ENCODE measurements at places on chromosomes 13 and 19.

GRCh38 chr13:52411629-52412028, 5.7 kb upstream of the THSD1 start:
- no peak for DNase-seq

DNA sequence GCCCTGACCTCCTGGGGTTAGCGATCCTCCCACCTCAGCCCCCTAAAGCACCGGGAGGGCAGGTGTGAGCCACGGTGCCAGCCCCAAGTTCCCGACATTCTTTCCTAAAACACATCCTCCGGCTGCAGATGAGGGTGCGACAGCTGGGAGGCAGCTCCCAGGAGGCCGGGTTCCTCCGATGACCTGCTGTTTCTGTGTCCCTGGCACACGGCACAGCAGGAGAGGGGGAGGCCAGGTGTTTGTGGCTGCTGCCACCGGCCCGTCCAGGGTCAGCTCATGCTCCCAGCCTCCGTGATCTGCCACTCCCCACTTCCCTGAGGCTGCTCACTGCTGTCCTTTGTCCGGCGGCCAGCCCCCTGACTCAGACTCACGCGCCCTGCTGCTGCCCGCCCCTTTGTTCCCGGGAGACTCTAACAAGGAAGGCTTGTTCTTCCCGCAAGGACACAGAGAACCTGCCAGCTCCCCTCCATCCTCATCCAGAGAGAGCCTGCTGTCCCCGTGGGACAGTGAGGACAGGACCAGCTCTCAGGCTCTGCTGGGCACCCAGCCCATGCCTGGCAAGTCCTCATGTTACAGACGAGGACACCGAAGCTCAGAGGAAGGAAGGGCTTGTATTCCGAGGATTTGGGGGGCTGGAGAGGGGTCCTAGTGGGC, 10.6 kb upstream of the MADCAM1 start:
- no peak for DNase-seq

GRCh38 chr19:29115181-29115580, 97.8 kb downstream of the UQCRFS1 start:
- DNase-seq = no peak

- no peak for DNase-seq
Observed at GRCh38 chr19:54473071-54473891, at the start of gene CDC42EP5. TSS of gene CDC42EP5 (minus strand) at chr19:54473296. CDS start at chr19:54465547, 7,749 bp downstream.

- DNase-seq = no peak
Observed at GRCh38 chr13:41648314-41648935, 191.1 kb downstream of the RGCC start.

DNA sequence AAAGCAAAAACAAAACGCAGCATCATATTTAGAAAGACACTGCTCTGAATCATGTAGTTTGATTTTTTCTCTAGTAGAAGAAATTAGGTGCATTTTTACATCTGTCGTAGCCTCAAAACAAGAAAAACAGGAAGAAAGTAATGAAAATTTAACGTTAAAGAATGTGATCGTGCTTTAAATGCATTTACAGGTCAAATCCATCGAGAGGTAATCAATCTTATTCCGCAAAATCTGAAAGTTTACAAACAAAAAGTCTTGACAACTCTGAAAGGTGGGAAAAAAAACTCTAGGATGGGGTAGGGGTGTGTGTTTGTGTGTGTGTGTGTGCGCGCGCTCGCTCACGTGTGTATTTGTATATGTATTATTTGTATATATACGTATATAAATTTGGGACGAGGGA, 10.2 kb downstream of the POU4F1 start:
- no peak for DNase-seq

DNA sequence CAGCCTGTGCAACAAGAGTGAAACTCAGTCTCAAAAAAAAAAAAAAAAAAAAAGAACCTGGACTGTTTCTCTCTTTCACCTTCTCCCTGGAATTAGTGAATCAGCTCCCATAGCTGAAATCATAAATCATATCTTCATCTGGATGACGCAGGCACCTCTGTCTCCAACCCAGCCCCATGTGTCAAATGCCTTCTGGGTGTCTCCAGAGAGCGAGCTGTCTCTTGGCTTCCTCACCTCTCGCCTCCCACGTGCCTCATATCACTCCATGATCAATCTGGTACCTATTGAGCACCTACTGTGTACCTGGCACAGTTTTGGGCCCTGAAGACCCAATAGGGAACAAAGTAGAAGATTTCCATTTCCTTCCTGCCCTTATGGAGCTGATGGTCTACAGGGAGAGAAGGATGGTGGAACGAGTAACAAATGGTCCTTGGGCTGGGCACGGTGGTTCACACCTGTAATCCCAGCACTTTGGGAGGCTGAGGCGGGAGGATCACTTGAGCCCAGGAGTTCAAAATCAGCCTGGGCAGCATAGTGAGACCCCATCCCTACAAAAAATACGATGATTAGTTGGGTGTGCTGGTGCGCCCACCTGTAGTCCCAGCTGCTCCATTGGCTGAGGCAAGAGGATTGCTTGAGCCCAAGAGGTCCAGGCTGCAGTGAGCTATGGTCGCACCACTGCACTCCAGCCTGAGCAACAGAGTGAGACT, 2.5 kb downstream of the HSD11B1L start:
- no peak for DNase-seq

- no peak for DNase-seq
Observed at GRCh38 chr13:113747291-113747833, 11.7 kb upstream of the TMEM255B start.

DNA sequence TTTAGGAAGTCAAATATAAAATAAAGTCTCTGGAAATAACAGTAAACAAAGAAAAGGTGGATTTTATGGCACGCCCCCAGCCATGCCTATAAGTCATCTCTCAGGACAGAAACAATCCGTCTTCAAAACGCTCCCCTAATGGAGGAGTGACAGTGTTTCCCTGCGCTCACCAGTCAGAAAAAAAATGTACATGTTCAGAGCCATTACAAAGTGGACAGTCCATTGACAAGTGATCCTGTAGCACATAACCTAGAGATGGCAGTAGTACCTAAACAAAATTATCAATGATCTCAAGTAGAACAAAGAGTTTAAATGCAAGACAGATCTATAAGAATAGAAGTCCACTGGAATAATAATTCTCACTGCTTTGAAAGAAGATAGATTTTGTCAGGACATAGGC, 891.7 kb upstream of the MIR17HG start:
- no peak for DNase-seq

DNA sequence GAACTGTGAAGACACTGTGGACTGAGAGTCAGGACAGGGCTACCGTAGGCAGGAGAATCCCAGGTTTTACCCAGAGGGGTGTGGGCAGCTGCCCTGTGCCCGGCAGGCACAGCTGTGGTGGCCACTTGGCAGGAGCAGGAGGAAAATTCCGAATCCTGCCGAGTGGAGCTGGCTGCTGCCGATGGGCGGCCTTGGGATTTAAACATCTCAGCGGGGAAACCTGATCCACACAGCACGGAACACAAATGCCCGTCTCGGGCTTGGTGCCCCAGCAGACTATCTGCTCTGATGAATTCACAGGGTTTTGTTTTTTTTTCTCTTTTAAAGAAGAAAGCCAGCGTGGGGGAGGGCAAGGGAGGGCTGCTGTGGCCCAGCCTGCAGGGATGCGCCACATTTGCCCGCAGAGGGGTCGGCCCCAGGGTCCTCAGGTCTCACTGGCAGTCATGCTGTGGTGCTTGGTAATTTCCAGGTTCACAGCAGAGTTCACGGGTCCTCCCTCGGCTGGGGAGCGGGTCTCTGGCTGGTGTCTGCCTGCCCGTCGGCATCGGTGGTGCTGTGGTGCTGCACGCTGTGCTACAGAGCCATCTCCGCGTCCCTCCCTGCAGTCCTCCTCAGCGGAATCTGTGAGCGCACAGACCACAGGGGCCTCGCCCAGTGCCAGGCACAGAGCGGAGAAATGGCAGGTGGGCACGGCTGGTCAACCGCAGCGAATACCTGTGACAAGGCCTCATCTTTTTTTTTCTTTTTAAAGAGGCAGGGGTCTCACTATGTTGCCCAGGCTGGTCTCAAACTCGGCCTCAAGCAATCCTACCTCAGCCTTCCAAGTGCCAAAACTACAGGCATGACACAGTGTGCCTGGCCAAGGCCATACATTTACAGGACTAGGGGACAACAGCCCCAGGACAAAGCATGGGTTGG, 28.1 kb downstream of the MPND start:
- no peak for DNase-seq

DNA sequence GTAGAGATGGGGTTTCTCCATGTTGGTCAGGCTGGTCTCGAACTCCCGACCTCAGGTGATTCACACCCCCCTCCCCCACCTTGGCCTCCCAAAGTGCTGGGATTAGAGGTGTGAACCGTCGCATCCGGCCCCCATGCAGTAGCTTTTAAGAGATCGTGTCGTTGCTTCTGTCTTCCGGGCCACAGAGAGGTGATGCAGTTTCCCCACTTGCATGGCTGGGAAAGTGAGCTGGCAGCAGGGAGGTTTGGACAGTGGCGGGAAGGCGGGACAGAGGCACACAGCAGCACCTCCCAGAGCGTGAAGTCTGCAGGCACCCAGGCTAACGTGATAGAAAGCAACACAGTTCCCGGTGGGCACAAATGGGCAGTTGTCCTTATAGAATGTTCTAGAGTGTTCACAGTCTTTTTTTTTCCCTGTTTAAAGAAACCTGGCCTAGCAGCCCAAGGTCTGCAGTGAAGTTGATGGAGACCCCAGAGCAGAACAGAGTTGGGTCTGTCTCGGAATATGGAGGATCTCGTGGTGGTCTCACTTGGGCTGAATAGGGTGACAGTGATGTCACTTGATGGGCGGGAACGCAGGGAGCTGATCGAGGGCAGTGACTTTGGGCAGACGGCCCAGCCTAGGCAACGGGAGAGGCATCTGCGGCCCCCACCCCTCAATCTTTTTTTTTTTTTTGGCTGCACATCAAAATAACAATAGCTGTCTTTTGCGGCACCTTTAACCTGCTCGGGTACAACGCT, 4.9 kb downstream of the UHRF1 start:
- no peak for DNase-seq
